GM12892 (cell line): ENCODE measurements at places on chromosomes 3 and 15.

DNA sequence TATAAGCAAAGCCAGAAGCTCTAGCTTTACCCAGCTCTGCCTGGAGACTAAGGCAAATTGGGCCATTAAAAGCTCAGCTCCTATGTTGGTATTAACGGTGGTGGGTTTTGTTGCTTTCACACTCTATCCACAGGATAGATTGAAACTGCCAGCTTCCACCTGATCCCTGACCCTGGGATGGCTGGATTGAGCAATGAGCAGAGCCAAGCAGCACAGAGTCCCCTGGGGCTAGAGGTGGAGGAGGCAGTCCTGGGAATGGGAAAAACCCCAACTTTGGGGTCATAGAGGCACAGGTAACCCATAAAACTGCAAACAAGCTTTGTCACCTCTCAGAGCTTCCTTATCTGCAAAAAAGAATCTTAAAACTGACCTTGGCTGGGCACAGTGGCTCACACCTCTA is 6.6 kb downstream of the RHO start:
- no peak for DNase-seq

DNA sequence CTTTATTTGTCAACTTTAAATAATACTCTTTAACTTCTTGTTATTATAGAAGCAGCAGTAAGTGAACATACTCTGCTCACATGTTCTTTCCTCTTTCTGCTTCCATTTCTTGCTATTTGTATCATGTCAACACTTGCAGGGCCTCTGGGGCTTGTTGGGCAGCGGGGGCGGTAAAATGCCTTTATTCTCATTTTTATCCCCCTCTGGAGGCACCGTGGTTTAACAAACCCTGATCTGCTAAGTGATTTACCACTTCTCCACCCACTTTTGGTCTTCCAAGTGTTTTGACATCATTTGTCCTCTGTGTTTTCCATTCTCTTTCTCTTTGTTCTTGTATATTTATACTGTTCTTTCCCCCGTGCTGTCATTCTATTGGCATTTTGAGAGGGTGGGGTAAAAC is 33.9 kb downstream of the SCN10A start:
- no peak for DNase-seq

- DNase-seq: no peak
Measured at GRCh38 chr3:177713928-177714900, 516.9 kb upstream of the TBL1XR1 start.

DNA sequence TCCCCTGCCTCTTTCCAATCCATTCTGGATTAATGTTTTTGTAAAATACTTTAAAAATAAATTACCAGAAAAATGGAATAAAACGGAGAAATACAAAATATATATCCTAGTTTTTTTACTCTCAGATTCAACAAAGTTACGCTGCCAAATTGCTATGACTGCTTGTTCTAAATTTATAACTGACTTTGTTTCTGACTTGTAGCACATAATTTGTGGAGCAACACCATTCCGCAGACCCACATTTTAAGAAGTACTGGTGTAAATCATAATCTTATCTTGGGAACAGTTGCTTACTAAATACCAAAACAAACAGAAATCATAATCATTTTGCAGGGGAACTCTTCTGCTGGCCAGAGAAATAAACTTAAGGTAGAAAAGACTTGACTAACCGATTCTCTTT is 339.4 kb upstream of the CBLB start:
- DNase-seq: no peak

DNA sequence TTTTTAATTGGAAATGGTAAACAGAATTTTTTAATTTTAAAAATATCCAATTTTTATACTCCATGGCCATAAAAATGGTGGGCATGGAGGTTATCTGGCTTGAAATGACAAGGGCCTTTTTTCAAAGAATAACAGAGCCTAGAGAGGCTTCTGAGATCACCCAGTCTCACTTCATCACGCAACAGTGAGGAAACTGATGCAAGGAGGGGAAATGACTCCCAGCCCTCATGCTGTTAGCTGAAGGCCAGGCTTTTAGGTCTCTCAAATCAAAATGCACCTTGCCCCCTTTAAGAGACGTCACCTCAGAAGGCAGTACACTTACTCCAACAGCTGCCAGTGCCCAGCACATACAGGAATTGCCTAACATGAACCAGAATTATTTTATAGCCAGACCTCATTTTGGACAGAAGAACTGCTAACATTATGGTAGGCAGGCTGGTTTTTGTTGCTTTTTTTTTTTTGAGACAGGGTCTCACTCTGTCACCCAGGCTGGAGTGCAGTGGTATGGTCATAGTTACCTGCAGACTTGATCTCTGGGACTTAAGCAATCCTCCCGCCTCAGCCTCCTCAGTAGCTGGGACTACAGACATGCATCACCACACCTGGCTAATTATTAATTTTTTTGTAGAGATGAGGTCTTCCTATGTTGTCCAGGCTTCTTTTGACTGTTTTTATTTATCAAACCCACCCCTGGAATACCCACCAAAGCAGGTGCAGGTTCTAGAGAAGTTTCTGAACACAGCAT is 9.1 kb downstream of the RAB43 start:
- DNase-seq: no peak

DNA sequence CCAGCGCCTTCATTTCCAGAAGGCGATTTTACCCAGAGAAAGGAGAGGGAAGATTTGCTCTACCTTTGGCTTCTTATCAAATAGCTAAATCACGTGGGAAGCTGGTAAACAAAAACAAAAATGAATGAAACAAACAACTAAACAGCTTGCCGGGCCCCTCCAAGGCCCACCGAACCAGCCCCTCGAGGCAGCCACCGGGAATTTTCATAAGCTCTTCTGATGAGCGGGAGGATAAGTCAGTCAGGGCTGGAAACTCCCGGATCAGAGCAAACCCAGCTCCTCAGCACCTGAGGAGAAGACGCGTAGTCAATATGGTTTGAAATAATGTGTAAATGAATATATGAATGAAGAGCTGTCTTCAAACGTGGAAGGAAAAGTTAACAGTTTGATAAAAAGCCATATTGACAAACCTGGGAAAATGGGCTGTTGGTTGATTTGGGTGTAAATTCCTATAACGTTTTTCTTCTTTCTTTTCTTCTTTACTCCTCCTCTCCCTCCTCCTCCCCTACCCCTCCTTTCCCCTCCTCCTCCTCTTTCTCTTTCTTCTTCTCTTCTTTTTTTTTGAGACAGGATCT is 10.7 kb downstream of the RPLP1 start:
- DNase-seq: no peak

DNA sequence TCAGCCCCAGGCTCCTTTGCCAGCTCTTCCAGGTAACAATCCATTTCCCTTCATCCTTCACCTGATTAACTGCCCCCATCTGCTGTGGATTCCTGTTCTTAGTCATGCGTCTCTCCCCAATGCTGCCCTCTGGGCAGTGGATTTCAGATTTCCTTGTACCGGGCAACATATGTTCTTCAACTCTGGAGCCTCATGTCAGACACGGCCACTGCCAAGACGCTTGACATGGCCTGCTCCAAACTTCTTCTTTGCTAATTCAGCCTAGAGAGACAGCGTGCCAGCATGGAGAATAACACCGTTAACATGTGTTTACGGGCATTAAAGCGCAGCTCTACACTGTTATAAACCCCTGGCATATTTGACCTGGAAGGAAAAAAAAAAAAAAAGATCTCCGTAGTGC is 1035.1 kb upstream of the NR2F2 start:
- no peak for DNase-seq

- DNase-seq: no peak
Measured at GRCh38 chr3:183487896-183488295, 59.5 kb upstream of the MCF2L2 start.

DNA sequence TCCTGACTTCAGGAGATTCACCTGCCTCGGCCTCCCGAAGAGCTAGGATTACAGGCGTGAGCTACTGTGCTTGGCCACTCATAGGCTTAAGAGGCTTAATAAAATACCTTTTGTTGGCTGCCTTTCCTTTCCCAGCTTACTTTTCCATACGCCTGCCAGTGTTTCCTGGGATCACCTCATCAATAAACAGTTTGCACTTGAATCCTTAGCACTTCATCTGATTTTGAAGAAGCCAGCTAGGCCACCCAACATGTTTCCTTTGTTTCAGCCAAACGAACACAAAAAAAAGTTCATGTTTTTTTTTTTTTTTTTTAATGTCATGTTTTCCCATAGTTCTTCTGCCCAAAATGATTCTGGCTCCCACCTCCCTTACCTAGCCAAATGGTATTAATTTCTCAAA is 92.3 kb downstream of the RAP2B start:
- DNase-seq: no peak

- DNase-seq: no peak
Measured at GRCh38 chr3:33391255-33391995, 48.8 kb downstream of the UBP1 start.

GRCh38 chr15:34904527-34904926 is 65.0 kb downstream of the AQR start:
- DNase-seq: no peak

- no peak for DNase-seq
Measured at GRCh38 chr3:189914799-189915198, 205.9 kb downstream of the P3H2 start.

DNA sequence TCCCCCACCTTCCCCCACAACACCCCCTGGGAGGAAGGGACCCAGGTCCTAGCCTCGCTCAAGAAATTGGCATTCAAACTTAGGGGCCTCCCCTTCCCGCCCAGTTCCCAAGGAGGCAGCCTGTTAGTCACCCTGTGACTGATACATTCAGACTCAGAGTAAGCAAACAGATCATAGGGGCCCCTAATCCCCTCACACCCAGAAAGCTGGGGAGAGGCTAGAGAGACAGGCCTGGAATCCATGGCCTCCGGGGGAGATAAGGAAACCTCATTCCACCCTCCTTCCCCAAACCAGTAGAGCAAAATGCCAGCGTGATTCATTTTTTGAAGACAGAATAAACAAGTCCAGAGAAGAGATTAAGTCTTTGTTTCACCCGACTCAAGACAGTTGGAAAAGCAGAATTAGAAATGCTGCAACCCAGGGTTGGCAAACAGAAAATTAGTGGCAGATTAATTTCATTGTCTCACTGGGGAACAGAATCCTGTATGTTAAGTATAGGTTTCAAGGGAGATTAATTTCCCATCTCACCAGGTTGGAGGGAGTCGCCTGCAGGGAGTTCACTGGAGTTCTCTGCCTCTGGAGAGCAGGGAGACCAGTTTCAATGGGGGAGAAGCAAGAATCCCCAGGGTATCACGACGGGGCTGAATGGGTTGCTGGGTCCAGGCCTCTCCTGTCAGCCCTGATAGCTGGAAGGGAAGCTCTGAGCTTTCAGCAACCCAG is 268.3 kb downstream of the UACA start:
- no peak for DNase-seq

DNA sequence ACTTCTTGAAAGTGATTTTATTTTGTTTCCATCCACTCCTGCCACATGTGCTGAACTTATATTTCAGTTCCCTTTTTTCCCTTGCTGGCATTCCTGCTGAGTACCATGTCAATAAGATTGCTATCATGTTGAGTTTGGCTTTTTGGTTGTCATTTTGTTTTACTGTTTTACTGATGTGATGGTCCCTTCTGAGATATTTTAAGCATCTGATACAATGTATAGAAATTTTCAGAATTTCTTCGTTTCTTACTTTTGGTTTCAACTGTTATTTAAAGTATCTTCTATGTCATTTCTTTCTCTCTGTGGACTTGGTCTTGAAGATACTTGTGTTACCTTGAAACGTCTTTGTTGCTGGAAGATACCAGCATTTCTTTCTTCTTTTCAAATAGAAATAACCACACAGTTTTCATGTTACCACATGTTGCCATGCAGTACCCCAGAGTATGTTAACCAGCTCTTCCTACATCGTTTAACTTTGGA is 14.1 kb downstream of the SIDT1 start:
- no peak for DNase-seq

DNA sequence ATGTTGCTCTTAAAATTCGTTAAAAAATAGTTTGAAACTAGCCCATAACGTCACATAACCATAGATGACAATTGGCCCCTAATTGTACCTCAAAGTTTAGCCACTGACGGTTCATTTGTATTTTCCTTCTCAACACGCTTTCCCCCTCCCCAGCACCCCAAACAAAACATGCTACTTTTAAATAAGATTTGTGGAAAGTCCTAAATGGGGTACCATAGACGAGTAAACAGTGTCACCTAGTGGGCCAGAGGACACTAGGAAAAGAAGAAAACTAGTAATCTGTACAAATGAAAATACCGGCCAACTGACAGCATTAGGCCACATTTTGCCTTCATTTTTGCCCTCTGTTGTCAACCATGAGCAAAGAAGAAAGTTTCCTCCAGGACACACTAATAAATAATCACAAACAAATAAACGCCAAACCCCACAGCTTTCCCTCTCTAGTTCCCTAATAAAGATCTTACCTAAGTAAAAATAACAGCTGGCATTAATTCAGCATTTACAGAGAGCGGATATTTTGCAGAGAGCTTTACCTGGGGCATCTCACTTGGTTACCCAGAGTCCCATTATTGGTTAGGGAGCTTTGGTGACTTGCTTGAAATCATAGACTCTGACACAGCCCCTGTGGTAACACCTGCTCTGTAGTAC is 175.1 kb upstream of the ATP11B start:
- no peak for DNase-seq

DNA sequence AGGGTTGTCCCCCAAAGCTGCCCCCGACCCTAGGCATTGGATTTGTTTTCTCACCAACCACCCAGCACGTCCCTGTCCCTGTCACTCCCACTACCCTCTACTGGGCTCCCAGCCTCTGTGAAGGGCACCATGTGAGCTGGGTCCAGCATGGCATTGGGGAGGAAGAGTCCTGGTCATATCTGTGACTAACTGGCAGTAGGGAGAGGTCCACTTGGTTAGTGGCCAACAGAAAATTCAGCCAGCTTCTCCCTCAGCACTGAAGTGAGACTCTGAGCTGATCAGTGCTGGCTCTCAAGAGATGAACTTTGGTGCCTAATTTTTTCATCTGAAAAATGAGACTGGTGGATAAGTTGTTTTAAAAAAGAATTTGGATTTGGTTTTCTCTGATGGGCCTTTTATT is 11.3 kb upstream of the KIF23 start:
- no peak for DNase-seq

- DNase-seq: no peak
Measured at GRCh38 chr3:25153561-25153960, 274.5 kb upstream of the RARB start.

DNA sequence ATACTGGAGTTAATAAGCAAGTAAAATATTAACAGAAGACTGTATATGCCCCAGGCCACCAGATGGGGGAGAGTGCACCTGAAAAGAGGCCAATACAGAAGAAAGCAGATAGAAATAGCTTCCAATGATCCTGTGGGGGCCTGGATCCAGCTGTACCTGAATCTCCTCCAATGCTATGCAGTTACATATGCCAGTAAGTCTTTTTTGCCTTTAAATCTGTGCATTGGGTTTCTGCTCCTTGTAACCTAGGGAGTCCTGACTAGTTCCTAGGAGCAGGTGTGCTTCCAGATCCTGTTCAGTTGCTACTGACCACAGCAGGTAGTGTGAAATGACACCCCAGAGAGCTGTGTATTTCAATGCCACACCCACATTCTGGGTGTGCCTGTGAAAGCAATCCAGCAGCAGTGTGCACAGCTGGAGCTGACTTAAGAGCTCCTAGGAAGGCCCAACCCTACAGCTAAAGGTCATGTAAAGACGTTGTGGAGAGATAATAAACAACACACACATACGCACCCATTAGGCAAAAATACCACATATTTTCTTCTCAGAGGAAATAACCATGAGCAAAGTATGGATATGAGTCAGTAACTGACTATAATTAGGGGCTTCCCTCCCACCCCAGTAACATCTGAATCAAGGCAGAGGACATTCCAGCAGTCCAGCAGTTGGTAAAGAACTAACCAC is 62.2 kb upstream of the AKAP13 start:
- no peak for DNase-seq
